T-cell (primary cell): ENCODE measurements at places on chromosomes 13 and 19. TPM values are rescaled to one million over a fixed set of nuclear protein-coding genes. Genes with fewer than 3 reads are reported as not detected.

The SYNE4 gene
- 4.4 TPM for total RNA-seq

GRCh38 chr13:97342136-97342535, 91.8 kb upstream of the RAP2A start:
- no peak for DNase-seq

The URAD gene
- total RNA-seq, result not detected

- no peak for DNase-seq
Measured at GRCh38 chr19:6519289-6519688, 11.5 kb upstream of the TNFSF9 start.

The RFX1 gene
- total RNA-seq, result 21.4 TPM

The DOCK9 gene
- total RNA-seq, result 168 TPM
